ENCODE measurements at places on chromosomes 4 and X.

GRCh38 chr4:123597586-123597985 lies 201.0 kb downstream of the SPRY1 start:
- DNase-seq = no peak

DNA sequence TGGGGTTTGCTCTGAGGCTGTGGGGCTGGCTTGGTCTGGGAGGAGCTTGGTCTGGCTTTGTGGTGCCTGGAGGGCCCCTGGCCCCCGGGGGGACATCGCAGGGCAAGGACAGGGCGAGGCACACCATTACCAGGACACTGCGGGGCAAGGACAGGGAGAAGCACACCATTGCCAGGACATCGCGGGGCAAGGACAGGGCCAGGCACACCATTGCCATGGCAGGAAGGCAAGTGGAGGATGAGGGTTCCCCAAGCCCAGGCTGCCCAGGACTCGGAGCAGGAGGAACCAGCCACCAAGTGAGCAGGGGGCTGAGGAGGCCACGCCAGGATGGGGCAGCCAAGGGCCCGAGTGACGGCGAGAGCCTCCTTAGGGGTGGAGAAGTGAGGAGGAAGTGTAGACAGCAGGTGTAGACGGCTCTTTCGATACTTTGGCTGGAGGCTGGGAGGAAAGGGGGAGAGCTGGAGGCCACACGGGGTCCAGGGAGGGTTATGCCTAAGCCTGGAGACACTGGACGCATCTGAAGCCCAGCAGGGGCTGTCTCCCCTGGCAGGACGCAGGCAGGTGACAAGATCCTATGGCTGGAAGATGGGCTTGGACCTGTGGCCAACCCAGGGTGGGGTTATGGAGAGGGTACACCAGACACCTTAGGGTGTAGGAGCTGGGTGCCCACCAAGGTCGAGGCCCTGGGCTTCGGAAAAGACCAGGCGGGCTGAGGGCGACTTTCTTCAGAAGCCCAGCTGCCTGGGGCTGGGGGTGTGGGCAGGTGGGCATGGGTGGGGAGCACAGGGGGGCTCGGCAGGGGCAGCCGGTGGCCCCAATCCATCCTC lies 7.3 kb downstream of the NKX1-1 start:
- DNase-seq = peak; percentile 3

DNA sequence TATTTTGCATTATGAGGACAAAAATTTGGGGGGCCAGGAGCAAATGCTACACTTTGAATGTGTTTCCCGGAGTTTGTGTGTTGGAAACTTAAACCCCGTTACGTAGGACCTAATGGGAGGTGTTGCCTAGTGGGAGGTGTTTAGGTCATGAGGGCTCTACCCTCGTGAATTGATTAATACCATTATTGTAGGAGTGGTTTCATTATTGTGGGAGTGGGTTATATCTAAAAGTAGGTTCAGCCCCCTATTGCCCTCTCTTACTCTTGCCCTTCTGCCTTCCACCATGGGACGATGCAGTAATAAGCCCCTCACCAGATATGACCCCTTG lies 15.5 kb downstream of the UBA6 start:
- DNase-seq = no peak

GRCh38 chr4:74120086-74120485 lies 21.1 kb upstream of the CXCL2 start:
- no peak for DNase-seq

DNA sequence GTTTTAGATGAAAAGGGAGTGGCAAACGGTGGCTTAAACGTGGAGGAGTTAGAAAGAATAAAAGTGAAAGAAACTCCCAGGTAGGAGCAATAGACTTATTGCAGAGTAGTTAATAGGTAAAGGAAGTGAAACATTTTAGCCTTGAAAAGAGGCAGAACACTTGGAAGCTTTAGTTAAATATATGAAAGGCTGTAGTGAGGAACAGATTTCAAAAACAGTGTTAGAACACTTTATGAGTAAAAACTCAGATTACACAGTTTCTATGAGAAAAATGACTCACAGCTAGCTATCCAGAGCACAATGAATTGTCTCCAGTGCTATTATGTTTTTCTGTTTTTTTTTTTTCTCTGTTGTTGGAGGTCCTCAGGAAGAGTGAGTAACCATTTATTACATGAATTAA lies 45.8 kb downstream of the TACR3 start:
- DNase-seq = no peak

DNA sequence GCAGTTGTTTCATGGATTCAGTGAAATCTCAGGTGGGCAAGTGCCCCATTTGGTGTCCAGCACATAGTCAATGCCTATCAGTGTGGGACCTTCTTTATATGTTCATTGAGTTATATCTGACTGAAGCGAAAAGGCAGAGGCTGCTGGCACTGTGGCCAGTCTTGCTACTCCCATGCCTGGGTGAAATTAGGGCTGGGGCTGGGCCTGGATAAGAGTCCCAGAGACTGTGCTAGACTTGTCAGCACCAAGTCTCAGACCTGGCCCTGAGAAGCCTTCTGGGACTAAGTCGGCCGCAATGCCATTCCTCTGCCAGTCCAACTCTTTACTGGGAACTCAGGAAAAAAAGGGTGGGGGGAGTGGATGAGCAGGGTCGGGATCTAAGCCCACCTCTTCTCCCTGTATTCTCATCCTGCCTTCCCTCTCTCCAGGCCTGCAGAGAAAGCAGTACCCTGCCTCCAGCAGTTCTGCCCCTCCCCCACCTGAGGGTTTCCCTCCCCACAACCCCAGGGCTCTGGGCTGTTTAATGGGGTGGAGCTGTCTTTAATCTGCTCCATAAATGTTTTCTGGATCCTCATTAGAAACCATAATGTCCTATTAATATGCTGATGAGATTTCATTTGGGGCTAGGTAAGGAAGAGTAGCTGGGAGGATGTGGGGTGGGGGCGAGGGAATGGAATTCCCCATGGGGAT lies 153.5 kb upstream of the PJA1 start:
- DNase-seq = no peak

- DNase-seq = no peak
These were observed 6.8 kb downstream of the FGB start for GRCh38 chr4:154569584-154569983.
